Activated T-cell treated with anti-CD3 and anti-CD28 coated beads for 4 hours (primary cell): ENCODE measurements at places on chromosomes 7 and 10.

DNA sequence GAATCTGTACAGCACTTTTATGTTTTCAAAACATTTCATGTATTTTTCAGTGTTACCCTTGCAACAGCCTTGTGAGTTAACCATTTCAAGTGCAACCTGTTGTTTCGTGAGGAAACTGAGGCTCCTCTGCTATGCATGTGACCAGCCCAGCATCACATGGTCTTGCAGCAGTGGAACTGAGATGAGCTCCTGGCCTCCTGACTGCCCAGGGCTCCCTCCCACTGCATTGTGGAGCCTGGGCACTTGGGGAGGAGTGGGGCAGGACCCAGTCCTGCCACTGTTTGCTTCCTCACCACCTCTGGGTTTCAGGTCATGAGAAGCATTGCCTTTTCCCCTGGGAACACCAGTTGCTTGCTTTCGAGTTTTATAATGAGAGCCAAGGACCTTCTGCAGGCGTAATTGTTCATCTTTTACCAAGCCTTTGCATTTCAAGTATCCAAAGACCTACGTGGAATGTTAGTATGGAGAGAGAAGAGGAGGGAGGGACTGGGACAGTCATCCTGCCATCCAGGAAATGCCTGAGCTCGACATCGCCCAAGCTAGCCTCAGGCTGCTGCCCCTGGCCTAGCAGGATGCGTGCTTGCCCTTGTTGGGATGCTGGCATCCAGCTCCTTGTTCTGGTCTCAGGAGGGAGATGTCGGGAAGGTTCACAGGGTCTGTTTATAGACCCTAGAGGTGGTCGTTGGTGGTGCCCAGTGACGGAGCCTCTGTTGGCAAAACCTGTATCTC is 32.3 kb upstream of the BHLHA15 start:
- no peak for DNase-seq

- peak; percentile 52 for DNase-seq
Measured at GRCh38 chr10:71933651-71934050, 30.5 kb upstream of the CHST3 start.

- DNase-seq = no peak
Measured at GRCh38 chr7:152865011-152865410, 105.5 kb downstream of the ACTR3B start.

GRCh38 chr10:71887743-71888142 is 36.7 kb upstream of the PSAP start:
- no peak for DNase-seq

GRCh38 chr10:30980951-30981616 is 50.6 kb downstream of the ZNF438 start:
- no peak for DNase-seq

- DNase-seq = no peak
Measured at GRCh38 chr10:76632767-76633051, 1004.9 kb downstream of the KCNMA1 start.

- DNase-seq = no peak
Measured at GRCh38 chr10:128324058-128324827, 198.0 kb upstream of the MKI67 start.

GRCh38 chr10:126235091-126235978 is 152.9 kb downstream of the ADAM12 start:
- DNase-seq = no peak

DNA sequence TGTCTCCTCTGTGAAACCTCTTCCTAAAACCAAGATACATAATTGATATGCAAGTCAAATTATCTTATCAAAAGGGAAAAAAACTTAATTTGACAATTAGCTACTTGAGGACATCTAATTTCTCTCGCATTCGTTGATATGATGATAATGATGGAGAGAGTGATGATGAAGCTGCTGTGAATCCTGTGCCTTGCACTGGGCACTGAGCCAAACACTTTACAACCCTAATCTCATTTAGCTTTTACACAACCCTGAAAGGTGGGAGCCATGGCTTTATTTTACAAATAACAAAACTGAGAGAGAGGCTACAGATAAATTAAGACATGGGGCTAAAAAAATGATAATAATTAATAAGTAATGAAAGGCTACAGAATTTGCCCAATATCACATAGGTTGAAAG is 176.0 kb downstream of the NOC3L start:
- no peak for DNase-seq

- DNase-seq = no peak
Measured at GRCh38 chr10:12556039-12556438, 206.7 kb downstream of the CAMK1D start.

DNA sequence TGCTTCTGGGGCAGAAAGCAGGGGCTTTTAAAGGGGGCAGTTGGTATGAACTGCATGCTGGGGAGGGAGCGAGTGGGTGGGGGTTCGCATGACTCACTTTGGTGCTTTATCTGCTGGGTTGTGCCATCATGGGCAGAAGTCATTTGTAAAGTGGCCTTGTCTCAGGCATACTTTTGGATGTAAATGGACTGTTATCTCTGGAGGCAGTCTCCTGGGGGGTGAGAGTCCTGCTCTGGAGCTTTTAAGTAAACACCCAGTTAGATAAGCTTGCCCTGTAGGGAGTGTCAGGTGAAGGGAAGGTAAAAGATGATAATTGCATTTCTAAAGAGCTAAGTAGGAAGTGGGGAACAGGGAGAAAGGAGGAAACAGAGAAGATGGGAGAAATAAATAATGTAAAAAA is 1.6 kb upstream of the GSTO1 start:
- no peak for DNase-seq

DNA sequence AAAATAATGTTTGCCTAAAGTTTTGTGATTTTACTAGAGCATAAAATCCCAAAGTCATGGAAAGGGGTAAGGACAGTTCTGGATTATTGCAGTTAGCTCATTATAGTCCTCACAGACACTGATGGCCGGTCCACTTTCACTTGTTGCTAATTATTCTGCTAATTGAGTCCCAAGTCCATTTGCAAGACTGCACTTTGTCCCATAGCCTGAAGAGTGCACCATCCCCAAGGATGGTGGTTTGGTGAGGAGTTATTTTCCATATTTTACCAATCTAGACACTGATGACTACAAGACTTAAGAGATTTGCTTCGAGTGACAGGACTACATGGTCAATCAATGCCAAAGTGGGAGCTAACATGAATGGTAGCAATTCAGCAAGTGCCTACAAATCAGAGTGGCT is 181.8 kb upstream of the CACNA2D1 start:
- DNase-seq = no peak

GRCh38 chr10:17544465-17544864 is 72.7 kb downstream of the HACD1 start:
- no peak for DNase-seq

GRCh38 chr10:1366811-1367425 is 310.7 kb downstream of the WDR37 start:
- no peak for DNase-seq

DNA sequence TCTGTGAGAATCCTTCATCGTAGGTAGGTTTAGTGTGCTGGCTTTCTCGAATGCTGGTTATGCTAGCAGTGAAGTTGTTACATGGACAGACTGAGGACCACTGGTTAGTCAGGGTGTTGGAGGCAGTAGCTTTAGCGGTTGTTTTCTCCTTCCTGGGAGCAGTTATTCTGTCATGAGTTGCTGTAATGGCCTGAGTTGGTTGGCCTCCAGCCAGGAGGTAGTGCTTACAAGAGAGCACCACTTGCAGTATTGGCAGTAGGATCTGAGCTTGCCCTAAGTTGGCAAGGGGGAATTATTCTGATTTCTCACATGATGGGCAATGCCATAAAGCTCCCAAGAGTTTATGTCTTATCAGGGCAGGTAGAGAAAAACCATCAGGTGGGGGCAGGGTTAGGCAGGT is 58.0 kb downstream of the IPMK start:
- DNase-seq = no peak

- DNase-seq = no peak
Measured at GRCh38 chr10:32959006-32959920, 1.2 kb upstream of the ITGB1 start.

DNA sequence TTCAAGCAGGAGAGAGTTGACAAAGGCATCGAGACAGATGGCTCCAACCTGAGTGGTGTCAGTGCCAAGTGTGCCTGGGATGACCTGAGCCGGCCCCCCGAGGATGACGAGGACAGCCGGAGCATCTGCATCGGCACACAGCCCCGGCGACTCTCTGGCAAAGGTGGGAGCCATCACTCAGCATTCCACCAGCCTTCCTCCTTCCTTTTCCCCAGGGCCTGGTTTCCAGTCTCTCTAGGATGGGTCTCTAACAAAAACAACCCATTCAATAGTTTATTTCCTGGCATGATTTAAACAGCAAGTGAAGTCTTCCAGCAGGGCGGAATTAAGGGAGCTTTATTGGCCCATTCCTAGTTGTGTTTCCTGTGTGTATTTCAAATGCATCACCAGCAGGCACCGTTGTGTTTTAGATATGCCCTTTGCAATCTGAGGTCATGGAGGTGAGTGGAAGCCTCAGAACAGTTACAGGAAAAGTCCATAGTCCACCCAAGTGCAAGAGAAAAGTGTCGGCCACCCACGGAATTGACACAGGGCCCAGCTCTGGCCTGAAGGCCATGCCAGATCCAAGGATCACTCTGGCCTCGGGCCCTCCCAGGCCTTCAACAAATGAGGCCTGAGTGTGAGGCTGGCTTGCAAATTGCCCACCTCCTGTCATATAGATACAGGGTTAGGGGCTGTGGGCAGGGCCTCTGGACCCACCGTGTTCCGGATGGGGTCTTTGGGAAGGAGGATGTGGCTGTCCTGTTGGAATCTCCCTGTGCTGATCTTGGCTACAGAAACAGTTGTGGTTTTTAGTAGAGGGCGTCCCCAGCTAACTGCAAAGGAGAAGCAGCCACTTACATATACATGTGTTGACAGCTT is 46.9 kb upstream of the TRIM8 start:
- no peak for DNase-seq

DNA sequence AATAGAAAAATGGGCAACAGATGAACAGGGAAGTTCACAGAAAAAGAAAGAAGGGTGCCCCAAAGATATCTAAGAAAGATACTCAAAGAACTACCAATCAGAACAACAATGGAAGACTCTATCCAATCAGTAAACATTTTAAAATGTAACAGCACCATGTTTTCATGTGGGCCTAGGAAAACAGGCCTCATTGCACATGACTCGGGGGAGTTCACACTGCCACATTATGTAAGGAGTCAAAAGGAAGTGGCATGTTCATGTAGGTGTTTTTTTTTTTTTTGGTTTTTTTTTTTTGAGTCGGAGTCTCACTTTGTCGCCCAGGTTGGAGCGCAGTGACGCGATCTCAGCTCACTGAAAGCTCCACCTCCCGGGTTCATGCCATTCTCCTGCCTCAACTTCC is 132.2 kb downstream of the USP6NL start:
- DNase-seq = no peak

- DNase-seq = no peak
Measured at GRCh38 chr10:110209926-110210673, 2.7 kb downstream of the MXI1 start.

- no peak for DNase-seq
Measured at GRCh38 chr7:155886391-155887173, 74.3 kb upstream of the SHH start.

DNA sequence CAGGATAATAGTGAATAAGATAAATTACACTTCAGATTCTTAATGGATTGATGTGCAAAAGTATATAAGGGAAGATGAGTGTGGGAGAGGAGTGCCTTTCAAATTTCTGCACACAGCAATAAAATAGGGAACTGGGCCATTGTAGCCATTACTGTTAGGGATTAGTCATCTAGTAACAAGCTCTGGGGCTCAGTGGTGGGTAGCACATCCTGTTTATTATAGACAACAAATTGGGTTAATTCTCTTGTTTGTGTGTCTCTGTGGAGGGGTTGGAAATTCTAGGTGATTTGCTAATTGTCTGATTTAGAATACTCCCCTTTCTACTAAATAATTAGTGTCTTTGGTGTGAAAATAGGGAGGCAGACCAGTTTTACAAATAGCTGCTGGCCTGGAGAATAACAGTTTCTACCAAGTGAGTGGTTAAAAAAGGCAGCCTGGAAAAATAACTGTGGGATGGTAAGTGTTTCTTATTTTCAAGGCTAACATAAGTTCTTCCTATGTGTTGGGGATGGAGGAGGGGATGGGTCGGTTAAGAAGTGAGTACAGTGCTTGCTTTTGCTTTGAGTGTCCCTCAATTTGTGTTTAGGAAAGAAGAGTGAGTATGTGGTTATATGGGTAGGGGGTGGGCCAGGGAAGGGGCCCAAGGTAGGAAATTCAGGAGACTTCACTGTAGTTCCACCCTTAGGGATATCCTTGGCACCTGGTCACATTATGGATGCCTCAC is 43.3 kb upstream of the TMEM248 start:
- DNase-seq = no peak

DNA sequence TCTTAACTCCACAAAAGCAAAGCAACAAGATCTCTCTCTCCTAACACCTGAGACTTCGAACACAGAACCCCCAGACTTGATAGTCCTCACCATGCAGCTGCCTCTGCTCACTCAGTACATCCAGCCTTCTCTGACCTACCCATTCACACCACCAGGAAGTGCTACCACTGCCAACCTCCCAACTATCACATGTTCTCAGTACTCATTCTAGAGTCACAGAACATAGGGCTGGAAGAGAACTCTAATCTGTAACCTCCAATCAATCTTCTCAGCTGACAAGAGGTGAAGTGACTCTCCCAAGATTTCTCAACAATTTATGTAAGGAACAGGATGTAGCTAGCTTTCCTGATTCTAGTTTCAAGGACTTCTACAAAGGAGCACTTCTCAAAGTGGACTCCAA is 3.8 kb downstream of the NUDCD3 start:
- DNase-seq = no peak

DNA sequence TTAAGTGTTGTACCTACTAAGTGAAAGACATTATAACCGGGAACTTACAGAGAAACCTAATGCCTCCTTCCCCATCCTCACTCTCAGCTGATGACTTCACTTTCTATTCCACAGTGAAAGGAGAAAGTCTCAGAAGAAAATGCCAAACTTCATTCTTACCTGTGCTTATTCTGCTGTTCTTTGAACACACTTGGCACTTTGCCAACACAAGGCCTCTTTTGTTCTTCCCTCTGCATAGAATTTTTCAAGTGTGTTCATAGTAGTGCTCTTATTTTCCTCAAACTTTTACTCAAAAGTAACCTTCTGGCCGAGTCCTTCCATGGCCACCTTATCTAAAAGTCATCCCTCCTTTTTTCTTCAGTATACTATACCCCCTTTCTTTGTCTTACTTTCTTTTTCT is 59.4 kb upstream of the ETV1 start:
- DNase-seq = no peak

- DNase-seq = no peak
Measured at GRCh38 chr10:102452672-102453340, 1.5 kb upstream of the C10orf95 start.

DNA sequence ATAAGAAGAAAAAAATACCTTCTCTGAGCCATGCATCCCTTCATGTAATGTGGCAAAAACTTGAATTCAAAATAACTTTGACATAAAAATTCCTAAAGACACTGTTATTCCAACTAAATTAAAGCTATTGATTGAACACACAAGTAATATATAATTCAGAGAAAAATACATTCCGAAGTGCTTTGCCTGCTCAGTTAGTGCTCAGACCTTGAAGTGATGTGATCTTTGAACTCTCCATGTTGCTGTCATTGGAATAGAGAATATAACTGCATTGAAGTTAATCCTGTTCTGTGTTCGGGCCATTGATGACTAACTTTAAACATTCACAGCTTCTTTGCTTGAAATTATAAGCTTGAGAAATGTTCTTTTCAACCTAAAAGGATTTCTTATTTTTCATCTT is 114.0 kb upstream of the IFRD1 start:
- no peak for DNase-seq
